Muscle of leg (tissue), 16 donors: ENCODE measurements at places on chromosomes 16 and 17. TPM values are rescaled to one million over a fixed set of nuclear protein-coding genes. Genes with fewer than 3 reads are reported as not detected.

The P2RX5 gene
- polyA plus RNA-seq: 27.0 TPM

The CX3CL1 gene
- 7.0 TPM for polyA plus RNA-seq

The TEN1 gene
- polyA plus RNA-seq: 9.3 TPM

The SCNN1G gene
- not detected for polyA plus RNA-seq

The TBC1D10B gene
- polyA plus RNA-seq: 37.0 TPM

The ZCCHC14 gene
- 23.2 TPM for polyA plus RNA-seq

The TMEM88 gene
- polyA plus RNA-seq: 22.4 TPM

The TRPV2 gene
- polyA plus RNA-seq: 4.8 TPM

The ALOX15B gene
- polyA plus RNA-seq: 0.17 TPM

The NPB gene
- polyA plus RNA-seq: 0.65 TPM

DNA sequence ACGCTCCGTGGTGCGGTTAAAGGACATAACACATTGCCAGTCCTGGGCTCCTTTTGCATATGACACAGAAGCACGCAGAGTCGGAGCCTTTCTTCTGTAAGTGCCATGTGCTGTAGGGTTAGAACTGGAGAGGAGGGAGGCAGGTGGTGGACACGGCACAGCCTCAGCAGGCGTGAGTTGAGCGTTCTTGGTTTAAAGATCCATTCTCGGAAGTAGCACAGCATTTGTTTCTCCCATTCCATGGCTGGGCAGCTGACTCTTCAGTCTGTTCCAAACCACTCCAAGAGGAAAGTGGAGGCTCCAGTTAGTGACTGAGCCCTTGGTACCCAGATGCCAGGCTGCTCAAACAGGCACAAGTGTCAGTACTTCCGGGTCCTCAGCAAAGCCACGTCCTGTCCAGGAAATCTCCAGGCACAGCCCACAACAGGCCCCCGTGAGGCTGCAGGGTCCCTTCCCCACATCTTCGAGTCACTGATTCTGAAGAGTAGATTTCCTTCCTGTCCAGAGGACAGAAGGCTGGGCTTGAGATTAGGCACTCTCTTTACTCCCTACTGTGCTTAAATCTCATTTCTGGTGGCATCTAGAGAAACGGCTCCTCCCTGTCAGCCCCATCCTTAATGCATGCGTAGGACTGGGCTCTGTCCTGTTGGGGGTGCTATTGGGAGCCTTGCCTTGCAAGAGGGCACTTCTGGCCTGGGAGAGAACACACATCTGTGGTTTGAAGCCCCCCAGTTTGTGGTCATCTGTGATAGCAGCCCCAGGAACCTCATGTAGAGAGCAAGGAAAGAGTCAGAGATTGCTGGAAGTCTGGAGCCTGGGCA, 39.6 kb upstream of the NAT9 start:
- H3K27me3 ChIP-seq: no peaks in the 10 kb centered on the region
- H3K4me3 ChIP-seq: no peak overlapping the region
- DNase-seq: no peak
- H3K4me1 ChIP-seq: peaks cover 38% of the 10 kb centered on the region

DNA sequence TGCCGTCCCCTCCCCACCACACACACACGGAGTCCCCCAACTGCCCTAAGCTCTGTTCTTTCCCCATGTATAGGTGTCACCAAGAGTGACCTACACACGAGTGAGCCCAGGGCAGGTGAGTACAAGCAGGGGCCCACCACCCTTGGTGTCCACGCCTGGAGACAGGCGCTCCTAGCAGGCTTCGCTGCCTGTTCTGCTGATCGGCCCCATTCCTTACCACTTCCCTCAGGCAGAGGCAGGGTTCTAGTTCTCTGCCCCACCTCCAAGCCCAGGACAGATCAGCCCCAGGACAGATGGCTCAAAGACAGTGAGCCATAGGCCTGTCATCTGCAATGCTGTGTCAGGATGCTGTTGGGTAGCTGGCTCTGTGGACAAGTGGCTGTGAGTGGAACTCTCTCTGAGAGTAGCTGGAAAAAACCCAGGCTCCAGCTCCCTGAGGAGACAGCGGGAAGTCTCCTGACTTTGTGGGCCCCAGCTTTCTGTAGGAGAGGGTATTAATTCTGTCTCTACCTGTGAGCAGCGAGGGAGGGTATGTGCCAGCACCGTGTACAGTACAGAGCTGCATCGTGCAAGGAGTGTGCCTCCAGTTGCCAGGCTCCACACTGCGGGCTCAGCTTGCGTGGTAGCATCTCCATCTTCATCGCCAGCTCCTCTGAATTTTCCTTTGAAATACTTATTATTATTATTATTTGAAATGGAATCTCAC, 897 bp downstream of the TP53I13 start:
- peaks cover 51% of the 10 kb centered on the region for H3K4me1 ChIP-seq
- DNase-seq: peak; percentile 29
- H3K36me3 ChIP-seq: peaks cover 31% of the 10 kb centered on the region
- peak overlapping the region; percentile 83 for H3K27ac ChIP-seq
- H3K27me3 ChIP-seq: peaks cover 25% of the 10 kb centered on the region

DNA sequence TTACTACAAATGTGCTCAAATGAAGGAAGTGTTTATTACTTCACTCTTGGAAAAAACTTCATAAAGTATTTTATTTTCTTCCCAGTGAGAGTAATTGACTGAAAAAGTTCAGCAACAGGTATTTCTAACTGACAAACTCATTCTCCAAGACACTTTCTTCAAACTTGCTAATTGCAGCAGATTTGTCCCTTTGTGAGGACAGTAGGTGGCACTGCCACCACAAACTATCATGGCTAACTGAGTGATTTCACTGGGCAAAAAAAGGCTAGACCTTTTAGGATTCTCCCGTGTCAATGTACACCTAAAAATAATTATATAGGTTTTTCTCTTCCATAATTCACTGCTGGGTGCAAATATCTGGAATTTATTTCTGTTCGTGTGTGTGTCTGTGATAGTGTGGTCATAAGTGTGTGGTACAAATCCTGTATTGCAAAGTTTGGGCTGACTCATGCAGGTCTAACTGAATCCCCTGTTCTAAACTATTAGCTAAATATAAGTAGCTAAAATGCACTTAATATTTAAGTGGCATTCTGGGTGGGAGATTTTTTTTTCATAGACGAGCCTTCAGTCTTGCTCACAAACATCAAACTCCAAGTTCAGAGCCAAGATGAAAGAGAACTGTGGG, 3.9 kb downstream of the HS3ST3A1 start:
- H3K27me3 ChIP-seq: peaks cover 22% of the 10 kb centered on the region
- H3K4me3 ChIP-seq: no peak overlapping the region
- H3K36me3 ChIP-seq: no peaks in the 10 kb centered on the region
- no peak overlapping the region for H3K27ac ChIP-seq
- peaks cover 41% of the 10 kb centered on the region for H3K4me1 ChIP-seq

DNA sequence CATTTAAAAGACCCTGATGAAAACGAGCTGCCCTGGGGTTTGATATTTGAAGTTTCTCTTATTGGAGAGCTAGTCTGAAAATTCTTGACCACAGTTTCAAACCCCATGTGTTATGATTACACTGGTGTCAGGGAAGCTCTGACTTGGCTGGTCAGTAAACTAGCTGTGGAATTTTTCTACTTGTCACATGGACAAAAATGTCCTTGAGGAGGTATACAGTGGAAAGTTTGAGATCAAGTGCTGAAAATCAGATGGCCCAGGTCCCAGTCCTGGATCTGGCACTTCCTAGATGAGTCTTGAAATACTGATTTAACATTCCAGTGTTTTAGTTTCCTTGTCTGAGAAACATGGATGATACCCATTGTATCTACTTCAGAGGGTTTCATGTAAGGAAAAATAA, 30.7 kb upstream of the SOX9 start:
- H3K4me1 ChIP-seq: no peaks in the 10 kb centered on the region
- H3K27me3 ChIP-seq: peaks cover under 1% of the 10 kb centered on the region
- H3K36me3 ChIP-seq: no peaks in the 10 kb centered on the region
- no peak overlapping the region for H3K27ac ChIP-seq
- DNase-seq: peak; percentile 52

DNA sequence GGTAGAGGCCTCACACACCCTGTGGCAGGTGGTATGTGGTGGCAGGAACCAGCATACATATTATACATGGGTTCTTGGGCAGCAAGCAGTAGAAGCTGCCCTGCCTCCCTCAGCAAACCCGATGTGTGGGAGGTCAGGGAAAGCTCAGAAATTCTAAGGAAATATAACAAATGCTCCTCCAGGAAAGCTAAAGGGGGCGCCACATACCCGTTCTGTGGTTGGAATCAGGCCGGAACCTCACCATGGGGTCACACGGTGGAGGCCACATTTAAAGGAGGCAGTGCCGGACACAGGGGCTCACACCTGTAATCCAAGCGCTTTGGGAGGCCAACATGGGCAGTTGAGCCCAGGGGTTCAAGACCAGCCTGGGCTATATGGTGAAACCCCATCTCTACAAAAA, 12.4 kb upstream of the KATNB1 start:
- H3K36me3 ChIP-seq: no peaks in the 10 kb centered on the region
- H3K4me1 ChIP-seq: no peaks in the 10 kb centered on the region
- no peak overlapping the region for H3K27ac ChIP-seq
- H3K4me3 ChIP-seq: no peak overlapping the region
- DNase-seq: no peak
- H3K27me3 ChIP-seq: no peaks in the 10 kb centered on the region

GRCh38 chr16:88331989-88332920, 50.5 kb upstream of the ZNF469 start:
- no peaks in the 10 kb centered on the region for H3K27me3 ChIP-seq
- H3K36me3 ChIP-seq: no peaks in the 10 kb centered on the region
- H3K4me1 ChIP-seq: peaks cover 44% of the 10 kb centered on the region
- H3K27ac ChIP-seq: peak overlapping the region; percentile 51
- peak; percentile 89 for DNase-seq
- H3K4me3 ChIP-seq: no peak overlapping the region

GRCh38 chr17:1087381-1088241, 90.7 kb downstream of the TIMM22 start:
- DNase-seq: peak; percentile 51
- H3K4me1 ChIP-seq: peaks cover 18% of the 10 kb centered on the region
- no peaks in the 10 kb centered on the region for H3K27me3 ChIP-seq
- H3K27ac ChIP-seq: peak overlapping the region; percentile 74
- no peak overlapping the region for H3K4me3 ChIP-seq
- H3K36me3 ChIP-seq: peaks cover 40% of the 10 kb centered on the region

- no peak overlapping the region for H3K4me3 ChIP-seq
- no peak overlapping the region for H3K27ac ChIP-seq
- H3K4me1 ChIP-seq: no peaks in the 10 kb centered on the region
- no peaks in the 10 kb centered on the region for H3K36me3 ChIP-seq
- no peaks in the 10 kb centered on the region for H3K27me3 ChIP-seq
Observed at GRCh38 chr16:83002351-83003334, 375.9 kb downstream of the CDH13 start.

DNA sequence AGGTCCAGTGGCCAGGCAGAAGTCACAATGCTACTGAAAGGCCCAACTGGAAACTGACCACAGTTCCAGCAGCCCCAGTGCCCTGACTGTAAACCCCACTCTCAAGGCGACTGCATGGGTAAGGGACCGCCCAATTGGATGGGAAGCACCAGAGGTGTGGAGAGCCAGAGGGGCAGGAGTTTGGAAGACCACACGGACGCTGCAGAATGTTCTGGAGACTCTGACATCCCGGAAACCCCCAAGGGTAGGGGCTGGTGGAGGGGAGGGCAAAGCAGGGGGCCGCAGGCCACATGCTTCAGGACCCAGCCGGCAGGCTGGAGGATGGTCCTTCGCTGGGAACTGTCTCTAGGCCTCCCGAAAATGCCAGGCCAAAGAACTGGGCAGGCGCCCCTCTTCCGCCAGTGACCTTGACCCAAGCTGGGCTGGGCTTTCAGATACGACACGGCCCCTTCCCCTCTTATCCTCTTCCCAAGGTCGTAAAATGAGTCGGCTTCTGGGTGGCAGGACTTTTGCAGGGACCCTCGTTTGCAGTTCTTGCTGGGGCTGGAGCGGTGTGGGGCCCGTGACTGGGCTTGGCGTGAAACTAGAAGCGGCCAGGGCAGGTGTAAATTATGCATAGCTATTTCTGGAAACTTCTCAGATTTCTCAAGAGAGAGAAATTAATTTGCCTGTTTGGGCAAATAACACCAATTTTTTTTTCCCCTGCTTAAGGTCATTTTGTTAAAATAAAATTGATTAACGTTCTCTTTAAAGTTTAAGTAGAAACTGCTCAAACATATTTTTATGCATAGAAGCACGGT, 110.2 kb downstream of the C16orf78 start:
- H3K4me3 ChIP-seq: peak overlapping the region; percentile 5
- no peaks in the 10 kb centered on the region for H3K36me3 ChIP-seq
- no peak for DNase-seq
- no peak overlapping the region for H3K27ac ChIP-seq
- H3K4me1 ChIP-seq: peaks cover 10% of the 10 kb centered on the region

- peak; percentile 51 for DNase-seq
- H3K4me1 ChIP-seq: peaks cover 10% of the 10 kb centered on the region
- no peaks in the 10 kb centered on the region for H3K27me3 ChIP-seq
Observed at GRCh38 chr16:84607694-84608093, 10.2 kb downstream of the COTL1 start.

GRCh38 chr17:68452724-68453290, 4.5 kb downstream of the WIPI1 start:
- H3K4me3 ChIP-seq: no peak overlapping the region
- peaks cover 34% of the 10 kb centered on the region for H3K36me3 ChIP-seq
- DNase-seq: peak; percentile 50
- H3K27ac ChIP-seq: no peak overlapping the region

DNA sequence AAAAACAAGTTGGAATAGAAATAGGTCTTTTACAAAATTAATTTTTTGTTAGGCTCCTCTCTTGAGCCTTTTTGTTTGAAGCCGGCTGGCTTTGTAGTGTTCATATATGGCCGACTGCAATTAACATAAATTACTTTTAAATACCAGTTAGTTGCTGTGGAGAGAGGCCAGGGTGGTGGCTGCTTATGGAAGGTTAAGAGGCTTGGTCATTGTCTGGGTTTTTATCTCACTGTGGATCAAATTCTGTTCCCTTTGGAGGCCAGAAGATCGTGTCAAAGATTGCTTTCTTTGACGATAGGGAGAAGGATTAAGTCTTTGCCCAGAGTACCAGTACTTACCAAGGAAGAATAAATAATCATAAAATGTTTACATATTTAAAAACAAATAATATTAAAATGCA, 39.9 kb downstream of the MSI2 start:
- peaks cover 5% of the 10 kb centered on the region for H3K4me1 ChIP-seq
- no peak for DNase-seq
- no peak overlapping the region for H3K4me3 ChIP-seq
- H3K27ac ChIP-seq: no peak overlapping the region

GRCh38 chr16:50389900-50390299, 21.1 kb upstream of the BRD7 start:
- H3K27ac ChIP-seq: no peak overlapping the region
- no peaks in the 10 kb centered on the region for H3K27me3 ChIP-seq
- DNase-seq: no peak
- peaks cover 35% of the 10 kb centered on the region for H3K4me1 ChIP-seq
- no peak overlapping the region for H3K4me3 ChIP-seq

- H3K4me3 ChIP-seq: no peak overlapping the region
- peaks cover 2% of the 10 kb centered on the region for H3K27me3 ChIP-seq
- no peaks in the 10 kb centered on the region for H3K36me3 ChIP-seq
- H3K27ac ChIP-seq: no peak overlapping the region
- H3K4me1 ChIP-seq: peaks cover 52% of the 10 kb centered on the region
- DNase-seq: no peak
Observed at GRCh38 chr17:17348872-17349723, 45.9 kb downstream of the NT5M start.

- peak; percentile 66 for DNase-seq
- no peak overlapping the region for H3K27ac ChIP-seq
- peaks cover 32% of the 10 kb centered on the region for H3K4me1 ChIP-seq
- no peak overlapping the region for H3K4me3 ChIP-seq
Observed at GRCh38 chr16:86029131-86029741, 130.3 kb downstream of the IRF8 start.
